ENCODE measurements at places on chromosomes 11 and 22.

GRCh38 chr11:129189646-129190045 is 2.5 kb downstream of the ARHGAP32 start:
- no peak for DNase-seq

DNA sequence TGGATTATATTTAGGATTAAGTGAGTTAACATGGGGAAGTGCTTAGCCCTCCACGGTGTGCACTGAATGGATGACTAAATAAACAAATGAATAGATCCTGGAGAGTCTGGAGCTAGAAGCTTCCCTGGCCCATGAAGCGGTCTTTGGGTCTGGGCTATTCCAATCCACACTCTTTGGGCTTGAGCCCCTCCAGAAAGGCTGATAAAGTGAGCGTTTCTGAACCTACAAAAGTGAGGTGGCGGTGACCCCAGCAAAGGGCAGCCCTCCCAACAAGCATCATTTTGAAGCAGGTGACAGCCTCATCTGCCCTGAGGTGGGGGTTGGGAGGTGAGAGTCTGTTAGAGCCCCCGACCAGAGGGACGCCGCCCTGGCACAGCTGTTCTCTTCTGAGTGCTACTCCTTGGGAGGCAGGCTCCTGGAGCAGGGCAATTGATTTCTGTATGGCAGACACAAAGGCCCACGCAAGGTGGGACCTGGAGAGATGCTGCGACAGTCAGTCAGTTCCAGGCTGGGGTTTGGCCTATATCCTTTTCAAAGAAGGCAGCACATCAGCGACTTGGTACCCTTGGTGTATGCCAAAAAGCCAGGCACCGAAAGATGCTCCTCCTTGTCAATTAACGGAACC is 157.8 kb downstream of the CACNA1I start:
- DNase-seq: no peak

DNA sequence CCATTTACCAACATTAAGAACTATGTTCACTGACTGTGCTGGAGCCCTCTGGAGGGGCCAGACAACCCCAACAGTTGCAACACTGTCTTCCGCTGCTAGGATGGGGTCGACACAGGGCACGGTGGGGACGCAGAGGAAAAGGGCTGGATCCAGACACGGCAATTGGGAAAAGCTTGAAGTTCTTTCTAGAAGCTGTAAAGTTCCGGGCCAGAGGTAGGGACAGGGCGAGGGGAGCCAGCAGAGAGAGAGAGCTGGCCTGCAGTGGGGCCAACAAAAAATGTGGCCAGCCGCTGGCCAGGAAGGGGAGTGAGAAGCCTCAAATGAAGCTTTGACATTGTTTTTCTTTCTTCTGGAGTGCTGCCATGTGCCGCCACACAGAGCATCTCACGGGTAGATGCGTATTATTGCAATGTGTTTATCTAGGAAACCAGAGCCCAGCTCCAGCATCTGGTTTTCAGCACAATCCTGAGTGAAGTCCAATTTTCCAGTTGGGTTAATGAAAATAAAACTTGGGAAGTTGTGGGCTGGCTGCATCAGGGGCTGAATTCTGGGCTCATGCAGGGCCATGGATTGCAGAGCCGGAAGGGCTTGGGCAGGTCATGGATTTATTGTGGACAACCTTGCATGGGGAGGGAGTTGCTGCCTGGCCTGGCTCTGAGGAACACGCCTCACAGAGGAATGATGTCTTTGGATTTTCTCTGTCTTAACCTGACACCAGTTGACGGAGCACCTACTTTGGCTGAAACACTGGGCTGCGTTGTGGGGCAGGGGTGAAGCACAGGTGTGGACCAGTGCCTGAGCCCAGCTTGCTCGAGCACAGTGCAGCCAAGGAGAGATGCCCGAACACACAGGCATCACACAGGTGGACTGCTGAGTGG is 67.6 kb upstream of the AMPD3 start:
- DNase-seq: no peak

DNA sequence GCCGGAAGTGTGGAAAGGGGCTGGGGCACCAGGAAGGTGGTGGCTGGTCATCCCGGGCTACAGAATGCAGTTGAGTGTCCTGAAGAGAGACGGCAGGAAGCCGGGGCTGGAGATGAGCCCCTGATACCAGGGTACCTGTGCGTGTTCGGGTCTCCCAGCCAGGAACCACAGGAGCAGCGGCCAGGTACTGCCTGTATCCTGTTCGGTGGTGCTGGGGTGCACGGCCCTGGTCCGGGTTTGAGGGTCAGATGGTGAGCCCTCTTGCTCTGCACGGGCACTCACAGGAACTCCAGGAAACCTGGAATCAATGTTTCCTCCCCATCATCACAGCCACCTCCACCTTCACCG is 253.1 kb upstream of the B3GAT1 start:
- DNase-seq: no peak

- peak; percentile 17 for DNase-seq
These were observed 928 bp downstream of the FBXO7 start for GRCh38 chr22:32475468-32476010.

DNA sequence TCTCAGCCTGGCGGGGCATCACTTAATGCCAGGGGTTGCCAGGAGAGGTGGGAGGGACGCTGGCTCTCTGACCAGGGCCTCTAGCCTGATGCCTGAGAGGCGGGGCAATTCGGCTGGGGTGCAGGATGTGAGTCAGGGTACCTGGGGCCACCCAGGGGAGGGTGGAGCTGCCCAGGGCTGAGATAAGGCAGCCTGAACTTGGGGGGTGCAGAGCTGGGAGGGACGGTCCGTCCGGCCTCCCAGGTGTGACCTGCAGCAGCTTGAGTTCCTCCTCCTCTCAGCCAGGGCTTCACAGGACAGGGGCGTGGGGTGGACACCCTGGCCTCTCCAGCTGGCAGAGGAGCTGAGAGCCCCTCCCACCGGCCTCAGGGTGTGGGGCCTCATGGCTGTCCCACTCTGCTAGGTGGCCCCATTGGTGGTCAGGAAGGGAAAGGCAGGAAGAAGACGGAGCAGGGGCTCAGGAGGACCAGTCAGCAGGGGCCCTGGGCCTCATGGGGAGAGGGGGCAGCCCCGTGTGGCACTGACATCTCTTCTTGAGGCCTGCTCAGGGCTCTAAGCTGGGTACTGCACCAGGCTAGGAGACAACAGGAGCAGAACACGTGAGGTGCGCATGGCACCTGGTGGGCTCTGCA is 942 bp upstream of the RPS6KA4 start:
- peak; percentile 19 for DNase-seq

DNA sequence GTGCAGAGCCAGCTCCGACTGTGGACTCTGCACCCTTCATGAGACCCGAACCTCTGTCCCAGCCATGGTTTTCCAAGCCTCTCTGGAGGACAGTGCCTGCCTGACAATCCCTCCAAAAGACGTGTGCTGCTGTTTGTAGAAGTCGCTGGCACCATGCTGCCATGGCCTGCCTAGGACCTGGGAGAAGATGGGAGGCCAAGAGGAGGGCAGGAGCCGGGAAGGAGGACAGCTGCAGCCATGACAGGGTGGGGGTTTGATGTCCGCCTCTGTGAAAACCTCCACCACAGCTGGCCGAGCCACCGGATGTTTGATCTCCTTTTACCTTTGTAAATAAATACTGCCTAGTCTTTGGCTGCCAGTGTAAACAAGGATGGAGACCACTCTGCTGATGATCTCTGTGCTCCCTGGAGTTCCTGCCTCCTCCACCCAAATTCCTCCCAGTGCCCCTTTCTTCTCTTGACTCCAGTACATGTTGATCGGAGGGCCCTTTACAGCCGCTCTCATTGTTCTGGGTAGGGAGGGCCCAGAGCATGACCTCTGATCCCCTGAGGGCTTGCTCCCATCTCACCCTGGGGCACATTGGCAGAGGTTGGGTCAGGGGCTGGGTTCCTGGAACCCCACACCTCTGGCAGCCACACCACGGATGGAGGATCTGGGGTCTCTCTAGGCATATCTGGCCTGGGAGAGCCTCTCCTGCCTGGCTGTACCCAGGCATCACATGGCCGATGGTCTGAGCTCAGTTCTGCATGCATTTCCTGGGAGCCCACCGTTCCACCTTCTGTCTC is 66.9 kb downstream of the BCR start:
- no peak for DNase-seq

DNA sequence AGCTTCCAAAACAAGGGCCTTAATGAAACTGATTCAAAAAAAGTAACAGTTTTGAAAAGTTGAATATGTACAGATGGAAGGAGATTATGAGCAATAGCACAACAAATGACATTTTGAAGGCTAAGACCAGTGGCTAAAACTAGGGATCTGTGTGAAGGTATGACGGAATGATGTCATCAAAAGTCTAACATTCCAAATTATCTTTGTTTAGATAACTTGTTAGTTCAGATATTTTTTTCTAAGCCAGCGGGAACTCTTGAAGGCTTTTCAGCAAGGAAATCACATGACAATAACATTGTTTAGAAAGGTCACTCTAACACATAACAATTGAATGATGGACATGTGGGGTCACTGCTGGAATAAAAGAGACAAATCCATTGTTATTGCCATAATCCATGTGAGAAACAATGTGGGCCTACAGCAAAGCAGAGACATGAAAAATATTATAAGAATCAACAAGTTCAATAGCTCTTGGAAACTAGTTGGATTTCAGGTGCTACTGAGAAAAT is 260.5 kb downstream of the CASP12 start:
- no peak for DNase-seq

DNA sequence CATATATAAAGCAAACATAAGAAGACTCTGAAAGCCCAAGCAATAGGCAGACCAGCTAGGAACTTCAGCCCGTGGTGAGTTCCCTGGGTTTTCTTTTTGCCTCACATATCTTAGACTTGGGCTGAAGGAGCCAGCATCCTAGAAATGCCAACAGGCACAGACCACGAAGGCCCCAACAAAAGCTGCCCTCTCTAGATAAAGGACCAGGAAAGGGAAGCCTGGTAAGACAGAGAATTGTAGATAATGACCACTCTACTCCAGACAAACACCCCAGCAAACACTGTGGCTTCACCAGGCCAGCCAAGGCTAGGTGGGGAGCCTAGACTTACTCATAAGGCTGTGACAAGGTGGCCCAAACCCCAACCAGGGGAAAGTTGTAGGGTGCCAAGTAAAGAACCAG is 11.2 kb downstream of the GAL start:
- no peak for DNase-seq

- DNase-seq: no peak
These were observed 3.3 kb downstream of the FGF19 start for GRCh38 chr11:69700278-69701140.

- no peak for DNase-seq
These were observed 886.4 kb downstream of the BRD1 start for GRCh38 chr22:48941033-48941902.

GRCh38 chr11:75767793-75768111 is 826 bp upstream of the DGAT2 start:
- no peak for DNase-seq

- DNase-seq: no peak
These were observed 14.8 kb downstream of the CD3E start for GRCh38 chr11:118319337-118319707.

DNA sequence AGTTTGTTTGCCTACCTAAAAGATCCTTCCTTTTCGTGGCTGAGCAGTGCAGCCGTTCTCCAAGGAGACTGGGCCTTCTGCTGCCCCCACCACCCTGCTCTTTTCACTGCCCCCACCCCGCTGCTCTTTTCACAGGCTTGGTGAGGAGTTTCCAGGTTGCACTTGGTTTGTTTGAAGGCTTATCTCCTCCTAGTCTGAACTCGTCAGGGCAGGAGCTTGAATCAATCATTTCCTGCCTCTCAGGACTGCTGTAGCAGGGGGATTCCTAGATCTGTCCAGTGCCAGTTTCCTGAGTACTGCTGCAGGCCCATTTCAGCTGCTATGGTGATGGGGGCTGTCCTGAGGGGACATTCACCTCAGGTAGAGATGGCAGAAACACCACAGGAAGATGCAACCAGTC is 10.0 kb downstream of the MED15 start:
- DNase-seq: no peak

DNA sequence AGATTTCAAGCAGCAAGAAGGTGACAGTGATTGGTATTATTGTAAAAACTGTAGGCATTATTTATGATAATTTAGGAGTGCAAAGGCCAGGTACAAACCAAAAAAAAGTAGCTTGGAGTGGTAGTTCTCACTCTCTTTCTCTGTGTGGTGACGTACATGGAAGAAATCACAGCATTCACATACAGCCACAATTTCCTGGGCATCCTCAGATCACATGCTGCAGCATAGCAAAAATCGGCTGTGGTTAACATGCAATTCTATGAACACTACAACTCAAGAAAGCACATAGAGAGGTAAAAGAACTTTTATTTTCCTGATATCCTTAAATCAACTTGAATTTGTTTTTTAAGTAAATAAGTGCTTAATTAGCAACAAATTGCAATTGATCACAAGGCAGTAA is 875.8 kb downstream of the DLG2 start:
- DNase-seq: no peak

- no peak for DNase-seq
These were observed 1.5 kb downstream of the GAL start for GRCh38 chr11:68685656-68686380.

GRCh38 chr11:78737891-78738290 is 163.2 kb upstream of the NARS2 start:
- DNase-seq: no peak

DNA sequence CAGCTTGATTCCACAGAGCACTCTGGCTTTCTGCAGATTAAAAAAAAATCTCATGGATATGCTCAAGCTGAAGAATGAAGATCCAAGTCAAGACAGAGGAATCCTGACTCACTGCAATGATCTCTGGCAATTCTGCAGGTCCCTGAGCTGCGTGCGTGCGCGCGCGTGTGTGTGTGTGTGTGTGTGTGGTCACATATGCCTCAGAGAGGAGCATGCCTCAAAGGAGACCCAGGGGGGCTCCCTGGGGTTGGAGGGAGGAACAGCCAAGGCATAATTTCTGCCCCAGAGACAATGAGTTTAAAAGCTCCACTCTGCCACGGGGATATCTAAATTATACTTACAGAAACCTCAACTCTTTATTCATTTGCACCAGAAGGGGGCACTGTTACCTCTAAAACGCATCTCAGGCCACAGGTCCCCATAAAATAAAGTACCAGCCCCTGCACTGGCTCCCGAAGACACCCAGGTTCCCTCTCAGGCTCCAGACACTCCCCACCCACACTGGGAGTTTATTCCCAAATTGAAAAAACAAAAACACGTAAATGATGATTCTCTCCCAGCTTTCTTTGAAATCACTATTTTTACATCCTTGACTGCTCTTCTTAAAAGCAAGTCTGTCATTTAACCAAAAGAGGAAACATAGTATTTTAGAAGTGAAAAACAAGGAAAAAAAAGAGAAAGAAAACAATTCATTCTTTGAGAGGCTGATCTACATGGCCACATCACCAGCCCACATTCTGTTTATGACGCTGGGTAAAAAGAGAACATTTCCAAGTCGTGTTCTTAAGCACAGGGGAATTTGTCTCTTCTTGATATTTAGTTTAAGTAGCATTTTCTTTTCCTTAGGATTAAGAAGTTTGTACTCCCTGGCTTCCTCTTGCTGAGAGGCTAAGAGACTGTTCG is 401.0 kb downstream of the LARGE1 start:
- no peak for DNase-seq

DNA sequence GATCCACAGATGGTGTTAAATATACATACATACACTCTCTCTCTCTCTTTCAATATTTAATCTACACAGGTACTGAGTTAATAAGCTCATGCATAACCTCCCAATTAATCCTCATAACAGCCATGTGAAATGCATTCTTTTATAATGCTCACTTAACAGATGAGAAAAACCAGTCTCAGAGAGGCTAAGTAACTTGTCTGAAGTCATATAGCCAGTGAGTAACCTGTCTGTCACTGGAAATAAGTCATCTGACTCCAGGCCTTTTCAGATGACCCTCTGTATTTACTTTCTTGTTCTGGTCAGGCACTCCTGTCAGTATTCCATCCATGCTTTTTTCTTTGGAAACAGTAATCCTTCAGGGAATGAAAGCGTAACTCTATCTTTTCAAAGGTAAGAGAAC is 594.0 kb upstream of the TENM4 start:
- no peak for DNase-seq

Data from activated T-helper 1 cell treated with anti-CD3 and anti-CD28 coated beads, Interleukin-12 subunit alpha, Interleukin-12 subunit beta, Interleukin-2, Interleukin-4 antibody, amounts not matched to agents 30 ng/mL and 10 ng/mL and 1 ng/mL, durations not matched to agents 14 hours and 24 hours and 36 hours (primary cell).